ENCODE measurements at places on chromosomes 4 and X. TPM values are rescaled to one million over a fixed set of nuclear protein-coding genes. Genes with fewer than 3 reads are reported as not detected.

TAF7L gene
- total RNA-seq, result not detected

OTC gene
- 1.4 TPM for total RNA-seq

GPR119 gene
- not detected for total RNA-seq

LONRF3 gene
- total RNA-seq, result 4.7 TPM

GRCh38 chr4:102780476-102781144 lies 19.8 kb upstream of the MANBA start:
- no peak overlapping the region for H3K4me3 ChIP-seq
- no peaks in the 10 kb centered on the region for H3K27me3 ChIP-seq
- H3K36me3 ChIP-seq, result no peaks in the 10 kb centered on the region
- no peak for DNase-seq

DNA sequence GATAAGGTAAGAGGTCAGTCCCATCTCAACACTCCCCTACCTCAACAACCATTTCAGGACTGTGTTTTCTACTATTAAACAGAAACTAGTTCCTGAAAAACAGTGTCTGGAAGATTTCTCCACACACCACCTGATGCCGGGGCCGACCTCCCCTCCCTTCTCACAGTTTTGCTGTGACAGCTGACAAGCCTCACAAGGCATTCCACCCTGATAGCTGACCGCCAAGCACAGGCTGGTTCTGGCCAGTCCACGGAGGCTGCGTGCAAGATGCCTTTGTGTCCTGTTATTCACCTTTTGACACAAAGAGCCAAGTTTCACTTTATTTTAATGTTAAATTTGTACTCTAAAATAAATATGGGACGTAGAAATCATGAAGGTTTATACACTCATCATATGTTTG lies 758.6 kb downstream of the PDHA2 start:
- no peaks in the 10 kb centered on the region for H3K27me3 ChIP-seq
- no peaks in the 10 kb centered on the region for H3K4me1 ChIP-seq
- DNase-seq, result no peak
- H3K36me3 ChIP-seq, result no peaks in the 10 kb centered on the region
- no peak overlapping the region for H3K27ac ChIP-seq
- H3K4me3 ChIP-seq, result no peak overlapping the region

- no peak overlapping the region for H3K4me3 ChIP-seq
- H3K27ac ChIP-seq, result no peak overlapping the region
- H3K27me3 ChIP-seq, result no peaks in the 10 kb centered on the region
These were observed 120.0 kb downstream of the PDLIM5 start for GRCh38 chr4:94571715-94572114.

DNA sequence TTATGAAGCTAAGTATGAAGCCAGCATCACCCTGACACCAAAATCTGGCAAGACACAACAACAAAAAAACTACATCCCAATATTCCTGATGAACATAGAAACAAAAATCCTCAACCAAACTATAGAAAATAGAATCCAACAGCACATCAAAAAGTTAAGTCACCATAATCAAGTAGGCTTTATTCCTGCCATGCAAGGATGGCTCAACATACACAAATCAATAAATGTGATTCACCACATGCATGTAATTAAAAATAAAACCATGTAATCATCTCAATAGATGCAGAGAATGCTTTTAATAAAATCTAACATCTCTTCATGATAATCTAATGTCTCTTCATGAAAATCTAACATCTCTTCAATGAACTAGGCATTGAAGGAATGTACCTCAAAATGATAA lies 249.4 kb upstream of the GK2 start:
- DNase-seq, result no peak
- no peaks in the 10 kb centered on the region for H3K4me1 ChIP-seq
- H3K27me3 ChIP-seq, result no peaks in the 10 kb centered on the region
- H3K4me3 ChIP-seq, result no peak overlapping the region
- no peak overlapping the region for H3K27ac ChIP-seq

GRCh38 chr4:176964116-176964691 lies 171.5 kb upstream of the VEGFC start:
- no peaks in the 10 kb centered on the region for H3K36me3 ChIP-seq
- H3K4me3 ChIP-seq, result no peak overlapping the region
- H3K27ac ChIP-seq, result no peak overlapping the region
- no peak for DNase-seq

DNA sequence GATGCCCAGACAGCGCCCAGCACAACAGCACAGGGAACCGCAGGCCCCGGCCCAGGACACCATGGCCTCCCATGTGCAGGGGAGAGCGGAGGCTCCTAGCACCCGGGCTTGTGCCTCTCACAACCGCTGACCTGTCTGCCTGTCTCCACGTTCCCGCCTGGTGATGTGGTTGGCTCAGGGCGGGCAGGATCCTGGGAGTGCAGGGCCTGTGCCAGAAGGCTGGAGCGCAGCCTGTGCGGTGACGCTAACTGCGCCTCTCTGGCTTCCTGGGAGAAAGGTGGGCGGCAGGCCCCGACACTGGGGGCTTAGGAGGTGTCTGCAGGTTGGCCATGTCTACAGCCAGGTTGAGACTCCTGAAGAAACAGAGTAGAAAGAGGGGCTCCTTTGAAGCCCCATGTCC lies 48.7 kb downstream of the CPZ start:
- H3K36me3 ChIP-seq, result no peaks in the 10 kb centered on the region
- no peaks in the 10 kb centered on the region for H3K27me3 ChIP-seq
- H3K4me1 ChIP-seq, result no peaks in the 10 kb centered on the region
- DNase-seq, result no peak

- H3K4me1 ChIP-seq, result no peaks in the 10 kb centered on the region
- no peak for DNase-seq
- no peaks in the 10 kb centered on the region for H3K27me3 ChIP-seq
- H3K36me3 ChIP-seq, result no peaks in the 10 kb centered on the region
- H3K4me3 ChIP-seq, result no peak overlapping the region
These were observed 503.6 kb downstream of the IL1RAPL1 start for GRCh38 chrX:29090811-29091210.

DNA sequence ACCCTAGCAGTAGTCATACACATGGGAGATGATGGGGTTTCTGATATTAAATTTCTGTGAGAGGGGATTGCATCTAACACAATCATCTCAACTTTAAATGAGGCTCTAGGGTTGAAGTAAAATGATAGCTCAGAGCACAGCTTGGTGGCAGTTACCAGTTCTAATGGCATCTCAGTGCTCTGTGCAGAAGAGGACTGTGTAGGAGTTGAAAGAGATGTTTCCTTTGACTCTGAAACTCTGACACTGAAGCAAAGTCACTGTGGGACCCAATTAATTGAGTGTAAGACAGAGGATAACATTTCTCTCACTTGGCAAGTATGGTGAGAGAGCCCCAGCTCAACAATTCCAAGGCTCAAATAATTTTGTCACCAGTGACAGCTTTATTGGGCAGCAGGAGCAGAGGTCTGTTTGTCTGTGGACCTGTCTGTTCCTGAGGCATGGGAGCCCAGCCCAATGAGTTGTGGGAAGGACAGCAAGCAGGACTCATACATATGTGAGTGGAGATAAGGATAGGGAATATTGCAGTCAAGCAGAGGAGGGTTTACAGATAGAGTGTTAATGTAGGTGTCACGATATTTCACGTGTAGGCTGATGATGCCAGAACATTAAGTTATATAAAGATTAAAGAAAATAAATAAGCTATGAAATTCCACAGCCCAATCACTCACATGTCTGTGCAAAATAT lies 76.7 kb upstream of the NAF1 start:
- H3K36me3 ChIP-seq, result no peaks in the 10 kb centered on the region
- H3K27me3 ChIP-seq, result no peaks in the 10 kb centered on the region
- no peak for DNase-seq
- H3K4me3 ChIP-seq, result no peak overlapping the region

DNA sequence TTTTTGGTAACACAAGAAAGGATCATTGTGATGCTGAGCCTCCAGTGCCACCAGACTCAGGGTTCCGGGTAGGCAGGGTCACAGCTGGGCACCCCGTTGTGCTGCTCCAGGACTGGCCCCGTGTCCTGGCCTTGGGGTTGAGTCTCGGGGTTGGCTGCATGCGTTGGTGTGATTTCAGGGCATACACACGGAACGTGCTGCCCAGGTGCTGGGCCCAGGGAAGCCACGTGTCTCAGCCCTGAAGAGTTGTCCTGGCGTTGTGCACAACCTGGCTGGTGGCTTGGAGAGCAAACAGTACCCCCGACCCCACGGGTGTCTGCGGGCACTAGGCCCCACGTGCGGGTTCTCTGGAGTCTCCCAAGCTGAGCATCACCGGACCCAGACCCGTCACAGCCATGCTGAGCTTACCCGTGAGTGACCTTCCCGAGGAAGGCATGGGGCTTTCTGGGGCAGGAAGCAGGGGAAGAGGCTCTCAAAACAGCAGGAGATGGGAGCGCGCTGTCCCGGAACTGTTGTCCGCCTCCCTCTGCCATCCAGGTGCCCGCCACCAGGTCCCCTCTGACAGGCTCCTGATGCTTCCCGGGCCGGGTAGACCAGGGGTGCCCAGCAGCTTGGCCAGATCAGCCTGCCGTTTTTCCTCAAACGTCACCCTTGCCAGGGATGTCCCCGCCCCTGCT lies 66.1 kb upstream of the ENPP6 start:
- no peak for DNase-seq
- H3K27ac ChIP-seq, result no peak overlapping the region
- H3K4me3 ChIP-seq, result no peak overlapping the region
- H3K36me3 ChIP-seq, result no peaks in the 10 kb centered on the region
- no peaks in the 10 kb centered on the region for H3K27me3 ChIP-seq

DNA sequence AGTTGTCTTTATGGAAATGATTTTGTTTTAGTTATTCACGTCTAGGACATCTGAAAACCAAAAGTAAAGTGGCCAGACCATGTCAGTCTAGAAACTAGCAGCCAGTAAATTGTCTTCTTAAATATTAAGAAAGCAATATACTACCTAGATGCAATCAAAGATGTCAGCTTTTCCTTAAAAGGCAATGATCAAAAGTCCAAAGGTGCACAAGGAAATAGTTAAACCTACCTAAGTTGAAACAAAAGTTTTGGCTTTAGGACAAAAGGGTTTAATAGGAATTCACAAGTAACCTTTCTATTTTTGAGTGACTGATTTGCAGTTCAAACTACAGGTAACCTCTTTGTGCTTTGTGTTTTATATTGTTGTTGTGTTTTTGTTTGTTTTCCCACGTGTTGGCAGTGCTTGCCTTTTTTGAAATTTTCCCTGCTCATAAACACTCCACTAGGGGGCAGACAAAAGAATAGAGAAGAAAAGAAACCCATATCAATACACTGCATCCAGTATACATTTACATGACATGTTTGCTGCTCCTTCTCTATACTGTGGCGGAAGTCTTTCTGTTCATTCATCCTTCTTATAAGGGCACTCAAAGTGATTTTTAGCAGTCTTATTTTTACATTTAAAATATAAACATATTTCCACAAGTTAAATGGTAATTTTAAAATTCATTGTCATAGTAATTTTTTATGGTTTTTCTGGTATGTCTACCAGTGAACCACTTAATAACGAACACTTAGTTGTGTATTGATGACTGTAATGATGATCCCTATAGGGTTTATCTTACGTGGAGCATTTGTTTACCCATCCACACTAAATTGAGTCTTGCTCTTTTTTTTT lies 62.7 kb downstream of the GAB1 start:
- H3K27me3 ChIP-seq, result no peaks in the 10 kb centered on the region
- H3K4me1 ChIP-seq, result peaks cover 4% of the 10 kb centered on the region
- DNase-seq, result no peak
- no peak overlapping the region for H3K4me3 ChIP-seq
- no peaks in the 10 kb centered on the region for H3K36me3 ChIP-seq

GRCh38 chrX:12229986-12230385 lies 91.7 kb downstream of the FRMPD4 start:
- no peak overlapping the region for H3K27ac ChIP-seq
- H3K4me3 ChIP-seq, result no peak overlapping the region
- H3K36me3 ChIP-seq, result no peaks in the 10 kb centered on the region
- no peak for DNase-seq
- H3K4me1 ChIP-seq, result no peaks in the 10 kb centered on the region

DNA sequence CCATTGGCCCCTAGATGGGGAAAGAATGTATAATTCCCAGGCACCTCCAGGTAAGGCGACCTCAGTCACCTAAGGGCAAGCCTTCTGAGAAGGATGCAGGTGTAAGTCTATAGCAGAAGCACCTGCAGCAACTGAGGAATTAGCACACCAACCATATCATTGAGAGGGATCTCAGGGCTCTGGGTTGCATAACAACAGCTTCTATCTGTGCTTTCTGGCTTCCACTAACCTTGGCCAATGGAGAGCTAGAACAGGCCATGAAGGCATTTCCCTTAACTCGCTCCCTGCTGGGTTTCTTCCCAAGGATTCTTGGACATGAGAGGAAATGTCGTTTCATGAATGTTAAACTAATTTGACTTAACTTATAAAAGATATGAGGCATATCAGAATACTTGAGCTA lies 177.8 kb upstream of the GK2 start:
- no peaks in the 10 kb centered on the region for H3K36me3 ChIP-seq
- H3K27ac ChIP-seq, result peak overlapping the region; percentile 59
- H3K27me3 ChIP-seq, result no peaks in the 10 kb centered on the region
- no peak for DNase-seq
- H3K4me3 ChIP-seq, result no peak overlapping the region

- H3K36me3 ChIP-seq, result no peaks in the 10 kb centered on the region
- peak overlapping the region; percentile 76 for H3K4me3 ChIP-seq
- no peak overlapping the region for H3K27ac ChIP-seq
- no peaks in the 10 kb centered on the region for H3K4me1 ChIP-seq
- H3K27me3 ChIP-seq, result no peaks in the 10 kb centered on the region
These were observed 13.0 kb upstream of the TMEM156 start for GRCh38 chr4:39044956-39045826.

DNA sequence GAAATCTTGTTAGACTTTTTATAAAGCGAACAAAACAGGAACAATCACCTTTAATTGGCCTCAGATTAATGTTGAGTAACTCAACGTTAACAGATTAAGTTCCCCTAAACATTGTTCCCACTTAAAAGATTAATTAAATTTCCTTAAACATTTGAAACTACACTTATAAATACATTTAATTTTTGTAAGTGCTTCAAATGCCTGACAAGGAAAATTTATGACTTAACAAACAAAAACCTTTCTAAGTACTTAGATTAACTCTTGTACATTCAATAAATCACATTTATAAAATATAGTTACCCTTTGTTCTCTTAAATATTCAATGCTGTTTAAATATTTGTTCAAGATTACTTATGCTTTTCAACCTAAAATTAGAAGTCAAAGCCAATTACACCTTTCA lies 39.4 kb upstream of the OCIAD2 start:
- H3K27ac ChIP-seq, result no peak overlapping the region
- no peaks in the 10 kb centered on the region for H3K36me3 ChIP-seq
- no peak overlapping the region for H3K4me3 ChIP-seq
- no peaks in the 10 kb centered on the region for H3K27me3 ChIP-seq
- DNase-seq, result no peak
- no peaks in the 10 kb centered on the region for H3K4me1 ChIP-seq

DNA sequence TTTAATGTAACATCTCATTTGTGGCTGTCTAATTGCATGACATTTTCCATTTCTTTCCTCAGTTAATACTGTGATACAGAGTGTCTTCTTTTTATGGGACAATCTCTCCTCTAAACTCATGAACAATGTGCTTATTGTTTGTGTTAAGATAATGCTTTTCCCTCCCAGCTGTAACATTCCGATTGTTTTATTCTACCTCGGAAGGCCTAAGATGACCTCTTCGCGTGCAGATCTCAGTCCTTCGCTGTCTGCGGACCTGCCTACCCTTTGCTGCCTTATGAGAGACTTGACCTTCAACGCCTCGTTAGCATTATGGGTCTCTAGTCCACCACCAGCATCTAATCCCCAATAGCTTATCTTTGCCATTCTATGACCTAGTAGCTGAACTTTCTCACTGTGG lies 29.8 kb upstream of the ZFP42 start:
- H3K27ac ChIP-seq, result no peak overlapping the region
- H3K27me3 ChIP-seq, result no peaks in the 10 kb centered on the region
- DNase-seq, result no peak
- no peak overlapping the region for H3K4me3 ChIP-seq
- no peaks in the 10 kb centered on the region for H3K36me3 ChIP-seq
- no peaks in the 10 kb centered on the region for H3K4me1 ChIP-seq

All from aorta (tissue), 5 donors.